ENCODE measurements at places on chromosomes 2 and 18.

GRCh38 chr2:29114946-29115609 lies at the start of gene CLIP4:
CLIP4 (plus strand) TSS chr2:29115415; CDS start chr2:29121389, 5,974 bp downstream.
- DNase-seq, result no peak

DNA sequence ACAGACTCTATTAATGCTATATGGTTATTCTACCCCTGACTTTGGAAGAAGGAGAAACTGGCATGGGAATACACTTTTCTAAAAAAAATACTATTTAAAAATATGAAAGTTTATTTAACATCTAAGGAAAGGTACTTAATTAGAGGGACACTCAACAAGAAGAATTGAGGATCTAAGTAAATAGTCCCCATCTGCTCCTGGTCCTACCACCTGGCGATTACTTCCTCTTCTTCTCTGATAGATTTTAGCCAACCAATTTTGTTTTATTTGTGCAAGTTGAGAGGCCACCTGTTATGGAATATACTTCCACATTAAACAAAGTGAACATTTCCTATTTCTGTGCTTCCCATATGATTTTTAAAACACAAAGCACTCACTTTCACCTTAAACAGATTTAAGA lies 111.7 kb downstream of the BCL2 start:
- DNase-seq, result no peak

DNA sequence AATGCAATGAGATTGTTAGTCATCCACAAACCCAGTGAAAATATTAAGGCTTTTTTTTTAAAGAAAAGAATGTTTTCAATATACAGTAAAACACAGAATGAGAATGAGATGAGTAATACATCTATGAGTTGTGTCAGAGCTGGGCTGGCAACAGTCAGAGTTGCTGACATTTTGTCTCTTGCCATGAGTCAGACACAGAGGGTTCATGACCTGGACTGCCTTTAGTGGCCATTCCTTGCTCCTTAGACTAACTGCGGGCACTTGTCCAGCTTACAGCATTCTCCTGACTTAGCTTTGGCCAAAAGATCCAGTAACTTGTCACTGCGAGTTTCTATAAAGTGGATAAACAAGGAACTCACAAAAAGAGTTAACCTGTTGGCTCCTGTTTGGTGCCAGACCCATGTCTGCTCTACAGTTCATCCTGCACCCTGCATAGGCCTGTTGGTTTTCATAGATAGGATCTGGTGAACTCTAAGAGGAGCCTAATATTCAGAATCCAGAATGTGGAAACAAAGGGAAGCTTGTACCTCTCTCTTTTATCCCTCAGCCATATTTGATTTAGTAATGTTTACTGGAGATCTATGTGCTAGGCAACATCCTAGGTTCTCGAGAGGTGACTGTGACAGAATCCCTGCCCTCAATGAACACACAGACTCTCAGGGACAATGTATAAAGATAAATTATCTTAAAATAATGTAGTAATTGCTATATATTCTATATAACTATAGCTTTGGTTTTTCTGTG lies 391.5 kb upstream of the VWC2L start:
- no peak for DNase-seq

GRCh38 chr2:200461846-200462710 lies 47.8 kb downstream of the KCTD18 start:
- no peak for DNase-seq

GRCh38 chr2:181784556-181784955 lies 104.2 kb upstream of the NEUROD1 start:
- DNase-seq, result no peak

DNA sequence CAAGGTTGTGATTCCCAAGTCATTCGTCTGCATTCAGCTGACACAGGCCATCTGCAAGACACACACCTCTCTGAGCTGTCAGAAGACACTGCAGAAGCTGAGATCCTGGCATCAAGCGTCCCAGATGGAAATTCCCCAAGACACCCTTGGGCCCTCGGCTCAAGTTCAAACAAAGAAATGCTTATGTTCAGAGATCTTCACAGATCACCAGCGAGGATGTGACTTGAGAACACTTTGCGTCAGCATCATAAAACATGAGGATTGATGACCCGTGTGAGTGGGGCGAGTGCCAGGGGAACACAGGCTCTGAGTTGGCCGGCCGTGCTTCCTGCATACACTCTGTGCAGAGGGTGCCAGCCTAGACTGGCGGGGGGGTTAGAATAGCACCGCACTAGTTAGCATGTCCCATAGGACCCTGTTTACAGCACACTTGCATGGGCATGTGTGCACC lies 36.8 kb downstream of the KCNIP3 start:
- DNase-seq, result no peak

DNA sequence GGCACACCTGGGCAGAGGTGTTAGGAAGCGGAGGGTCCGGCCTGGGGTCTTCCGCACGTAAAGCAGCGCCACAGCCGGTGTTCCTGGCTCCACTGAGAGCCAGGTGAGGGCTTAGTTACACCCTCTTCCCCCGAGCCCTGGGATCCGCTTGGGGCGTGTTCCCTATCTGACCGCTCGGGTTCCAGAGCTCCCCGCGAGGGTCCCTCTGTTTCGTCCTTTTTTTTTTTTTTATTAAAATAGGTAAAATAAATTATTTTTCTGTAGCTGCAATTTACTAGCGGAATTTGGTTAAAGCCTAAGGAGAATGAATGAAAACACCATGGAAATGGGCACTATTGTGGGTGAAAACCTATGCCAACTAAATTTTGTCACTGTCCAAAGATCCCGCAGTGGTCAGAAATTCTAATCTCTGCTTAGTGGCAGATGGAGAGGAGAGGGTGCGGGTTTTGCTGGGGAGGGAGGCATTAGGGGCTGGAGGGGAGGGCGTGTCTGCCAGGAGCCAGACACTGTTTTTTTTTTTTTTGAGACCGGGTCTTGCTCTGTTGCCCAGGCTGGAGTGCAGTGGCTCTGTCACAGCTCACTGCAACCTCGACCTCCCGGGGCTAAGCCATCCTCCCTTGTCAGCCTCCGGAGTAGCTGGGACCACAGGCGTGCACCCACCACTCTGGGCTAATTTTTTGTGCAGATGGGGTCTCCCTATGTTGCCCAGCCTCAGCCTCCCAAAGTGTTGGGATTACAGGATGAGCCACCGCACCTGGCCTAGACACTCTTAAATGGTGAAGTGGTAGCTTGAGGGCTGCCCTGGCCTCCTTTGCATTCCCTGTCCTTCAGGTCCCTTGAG lies 834 bp downstream of the PDCL3 start:
- no peak for DNase-seq

- no peak for DNase-seq
Observed at GRCh38 chr2:153235516-153235915, 243.0 kb downstream of the RPRM start.

DNA sequence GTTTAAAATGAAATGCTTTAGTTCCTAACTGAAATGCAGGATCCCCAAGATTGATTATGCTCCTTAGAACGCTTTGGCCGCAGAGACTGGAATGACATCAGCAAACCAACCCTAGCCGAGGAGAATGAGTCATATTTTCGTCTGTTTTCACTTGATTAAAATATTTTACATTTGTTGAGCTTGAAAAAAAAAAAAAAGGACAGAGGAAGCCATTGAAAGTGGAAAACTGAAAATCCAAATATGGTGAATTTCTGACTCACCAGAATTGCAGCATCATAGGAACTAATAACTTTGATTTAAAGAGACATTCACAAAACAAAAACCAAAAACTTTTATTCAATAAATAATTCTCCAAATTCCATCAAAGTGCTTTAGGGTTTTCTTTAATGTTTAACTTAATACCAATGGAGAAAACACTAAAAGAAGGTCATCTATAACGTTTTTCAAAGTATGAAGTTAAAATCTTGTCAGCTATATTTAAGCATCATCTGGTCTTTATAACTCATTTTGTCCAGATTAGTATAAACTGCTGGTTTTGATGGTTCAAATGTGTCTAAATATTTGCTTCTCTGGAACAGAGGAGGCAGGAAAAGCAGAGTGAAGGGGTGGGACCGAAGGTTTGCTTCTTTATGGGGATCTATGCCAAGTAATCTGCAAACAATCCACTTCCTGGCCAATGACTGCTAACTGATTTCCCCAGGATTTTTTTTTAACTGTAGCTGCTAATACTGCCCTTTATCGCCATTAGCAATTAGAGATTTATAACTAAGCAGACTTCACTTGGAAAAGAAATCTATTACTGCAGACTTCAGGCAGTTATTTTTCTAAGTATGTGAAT lies 30.9 kb upstream of the COL5A2 start:
- no peak for DNase-seq

GRCh38 chr2:32284321-32284720 lies 6.6 kb downstream of the YIPF4 start:
- DNase-seq, result no peak

GRCh38 chr2:23761638-23762037 lies 165.3 kb downstream of the ATAD2B start:
- no peak for DNase-seq

GRCh38 chr2:184566716-184567115 lies 31.6 kb upstream of the ZNF804A start:
- no peak for DNase-seq

GRCh38 chr2:98483257-98483861 lies 38.7 kb downstream of the INPP4A start:
- DNase-seq, result no peak

DNA sequence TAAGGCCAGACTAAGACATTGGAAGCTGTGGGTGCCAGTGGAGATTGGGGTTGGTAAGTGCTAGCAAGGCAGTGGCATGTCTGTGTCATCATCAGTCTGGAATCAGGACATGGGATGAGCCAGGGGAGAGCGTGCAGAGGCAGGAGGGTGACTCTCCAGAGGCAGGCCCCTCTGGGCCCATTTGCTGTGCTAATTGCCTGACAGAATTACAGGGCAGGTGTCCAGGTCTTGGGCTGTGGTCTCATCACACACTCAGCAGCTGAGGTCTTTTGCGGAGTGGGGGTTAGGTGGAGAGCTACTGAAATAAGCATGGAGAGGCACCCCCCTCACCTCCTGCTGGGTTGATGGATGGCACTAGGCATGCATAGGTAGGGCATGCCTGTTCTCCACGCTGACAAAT lies 57.4 kb downstream of the CELF4 start:
- no peak for DNase-seq

DNA sequence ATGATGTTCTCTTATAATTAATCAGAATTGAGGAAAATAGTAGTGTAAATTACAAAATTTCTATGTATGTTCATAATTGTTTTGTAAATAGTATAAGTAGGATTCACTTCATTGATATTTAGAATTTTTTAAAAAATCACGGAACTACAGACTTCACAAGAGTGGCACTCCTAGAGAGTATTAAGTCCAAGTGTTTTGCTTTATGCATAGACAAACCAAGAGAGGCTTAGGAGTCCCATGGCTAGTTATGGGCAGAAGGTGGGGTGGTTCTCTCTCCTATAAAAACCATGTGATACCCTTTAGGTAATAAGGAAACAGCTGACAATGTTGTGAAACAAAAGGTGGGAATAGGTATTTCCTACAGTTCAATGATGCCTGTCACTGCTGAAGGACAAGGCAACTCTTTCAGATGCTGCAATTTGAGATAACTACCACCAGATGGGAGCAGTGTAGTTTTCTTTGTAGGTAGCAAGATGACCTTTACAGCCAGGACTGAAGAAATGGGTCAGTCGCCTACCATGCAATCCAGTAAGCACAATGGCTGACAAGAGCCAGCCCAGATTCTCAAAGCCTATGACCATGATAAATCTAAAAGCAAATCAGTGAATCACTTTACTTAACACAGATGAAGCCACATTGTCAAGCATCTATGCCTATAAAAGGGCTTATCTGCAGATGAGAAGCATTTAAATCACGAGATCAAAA lies 83.9 kb downstream of the AAK1 start:
- DNase-seq, result no peak

DNA sequence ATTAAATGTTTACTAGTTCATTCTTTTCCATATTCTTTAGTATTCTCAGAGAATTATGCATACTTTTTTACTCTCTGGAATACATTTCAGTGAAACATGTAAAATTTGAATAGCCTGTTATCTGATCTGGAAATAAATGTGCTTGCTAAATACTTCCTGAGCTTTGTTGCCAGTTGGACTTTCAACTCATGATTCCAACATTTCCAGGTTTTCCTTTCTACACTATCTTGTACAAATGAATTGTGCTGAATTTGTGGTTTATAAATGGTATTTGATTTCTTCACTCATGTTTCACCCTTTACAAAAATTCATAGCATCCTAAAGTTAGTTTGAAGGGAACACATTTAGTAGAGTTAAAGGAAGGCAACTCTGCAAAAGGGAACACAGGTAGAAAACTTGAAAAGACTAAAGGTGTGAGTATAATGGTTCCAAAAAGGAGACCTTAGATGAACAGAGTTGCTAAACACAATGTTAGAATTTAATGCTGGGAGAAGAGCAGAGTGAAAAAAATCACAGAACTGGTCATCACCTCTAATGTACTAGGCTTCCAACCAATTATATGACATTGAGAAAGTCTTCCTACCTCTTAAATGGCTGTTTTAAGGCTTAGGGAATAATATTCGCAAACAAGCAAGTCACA lies 28.6 kb downstream of the SYT4 start:
- no peak for DNase-seq

DNA sequence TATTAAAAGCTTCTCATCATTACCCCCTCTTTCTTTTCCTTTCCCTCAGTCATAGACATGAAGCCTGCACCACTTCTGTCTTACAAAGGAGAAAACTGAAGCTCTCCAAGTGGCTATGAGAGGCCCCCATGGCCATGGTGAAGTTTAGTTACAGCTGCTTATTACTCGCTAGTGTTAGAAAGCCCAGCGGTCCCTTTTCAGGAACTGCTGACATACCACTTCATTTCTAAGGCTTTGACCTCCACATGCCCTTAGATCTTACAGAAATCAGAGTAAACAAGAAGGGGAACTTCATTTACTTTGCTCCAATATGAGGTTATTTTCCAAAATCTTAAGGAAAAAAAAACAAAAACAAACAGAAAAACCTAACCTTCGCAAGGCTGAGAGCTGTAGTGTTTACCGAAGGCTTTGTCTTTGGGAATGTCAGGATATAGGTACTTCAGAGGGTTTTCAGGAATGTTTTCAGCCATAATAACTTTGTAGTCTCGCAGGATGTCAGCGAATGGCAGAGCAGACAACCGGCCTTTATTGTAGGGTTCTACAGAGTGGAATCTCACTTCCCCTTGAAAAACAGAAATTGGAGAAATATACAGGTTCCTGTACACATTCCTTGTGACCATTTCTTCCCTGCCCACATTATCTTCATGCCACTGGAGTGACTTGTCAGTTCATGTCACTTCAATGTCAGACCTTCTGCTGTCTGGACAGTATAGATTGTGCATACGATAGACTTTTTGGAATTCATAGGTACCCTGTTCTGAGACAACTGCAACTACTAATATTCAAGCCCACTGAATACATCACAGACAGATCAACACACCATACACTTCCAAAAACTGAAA lies 18.8 kb upstream of the STAT1 start:
- DNase-seq, result no peak

- no peak for DNase-seq
Observed at GRCh38 chr2:3594493-3595281, at the start of gene COLEC11. COLEC11 (plus strand) TSS chr2:3595112; CDS start chr2:3604341, 9,229 bp downstream.

GRCh38 chr2:226862623-226863022 lies 26.8 kb downstream of the RHBDD1 start:
- no peak for DNase-seq

DNA sequence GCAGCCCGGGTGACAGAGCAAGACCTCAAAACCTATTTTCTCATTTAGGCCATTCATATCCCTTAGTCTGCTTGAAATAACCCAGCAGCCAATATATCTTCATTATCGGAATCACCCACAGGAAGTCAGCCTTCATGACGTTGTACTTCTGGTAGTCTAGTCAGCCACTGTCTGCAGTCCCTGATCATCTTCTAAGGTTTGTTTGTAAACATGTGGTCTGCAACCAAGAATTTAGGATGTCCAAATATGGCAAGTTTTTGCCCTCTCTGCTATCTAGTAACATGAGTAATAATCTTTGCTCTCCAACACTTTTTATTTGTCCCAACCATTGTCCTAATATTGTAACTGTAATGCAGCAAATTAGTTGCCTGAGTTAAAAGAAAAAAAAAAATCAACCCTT lies 92.5 kb downstream of the PRPF40A start:
- no peak for DNase-seq
